ENCODE measurements at places on chromosomes 11 and 22.

DNA sequence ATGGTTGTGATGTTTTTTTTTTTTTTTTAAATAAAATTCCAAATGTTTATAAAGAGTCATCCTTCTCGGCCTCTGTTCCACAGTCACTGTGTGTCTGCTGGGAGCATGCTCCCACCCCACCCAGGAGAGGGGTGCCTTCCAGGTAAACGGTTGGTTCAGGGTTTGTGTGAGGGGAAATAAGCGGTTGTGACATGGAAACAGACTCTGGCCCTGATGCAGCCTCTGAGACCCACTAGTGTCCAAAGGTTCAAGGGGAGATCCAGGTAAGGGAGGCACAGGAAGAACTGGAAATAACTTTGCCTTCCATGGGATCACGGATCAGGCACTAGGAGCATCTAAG lies 6.0 kb upstream of the GAS2L1 start:
- no peak for DNase-seq

GRCh38 chr11:126793596-126793995 lies 207.0 kb downstream of the KIRREL3 start:
- DNase-seq: no peak

GRCh38 chr11:66107600-66108510 lies 37.8 kb downstream of the PACS1 start:
- no peak for DNase-seq

- DNase-seq: no peak
These were observed 620 bp downstream of the OR4C16 start for GRCh38 chr11:55572548-55572947.

DNA sequence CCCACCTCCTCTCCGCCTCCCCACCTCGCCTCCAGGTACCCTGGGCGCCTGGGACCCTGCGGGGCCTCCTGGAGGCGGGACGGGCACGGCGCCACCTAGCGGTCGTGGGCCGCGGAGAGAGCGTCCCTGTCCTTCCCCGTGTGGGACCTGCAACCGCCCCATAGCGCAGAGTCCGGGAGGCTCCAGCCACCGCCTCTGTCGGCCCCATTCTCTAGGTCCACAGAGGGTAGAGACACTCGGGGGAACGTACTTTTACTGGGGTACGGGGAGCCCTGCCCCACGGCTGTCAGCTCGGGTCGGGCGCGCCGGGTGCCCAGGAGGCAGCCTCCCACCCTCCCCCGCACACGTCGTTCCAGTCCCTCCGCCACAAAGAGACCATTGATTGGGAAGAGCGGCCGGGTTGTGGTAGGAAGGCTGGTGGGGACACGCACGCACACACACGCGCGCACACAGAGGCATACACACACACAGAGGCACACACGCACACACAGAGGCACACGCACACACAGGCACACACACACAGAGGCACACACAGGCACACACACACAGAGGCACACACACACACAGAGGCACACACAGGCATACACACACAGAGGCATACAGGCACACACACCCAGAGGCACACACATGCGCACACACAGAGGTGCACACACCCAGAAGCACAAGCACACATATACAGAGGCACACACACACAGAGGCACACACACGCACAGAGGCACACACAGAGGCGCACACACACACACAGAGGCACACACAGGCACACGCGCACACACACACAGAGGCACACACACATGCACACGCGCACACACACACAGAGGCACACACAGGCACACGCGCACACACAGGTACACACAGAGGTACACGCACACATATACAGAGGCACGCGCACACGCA lies 12.6 kb upstream of the NECTIN1 start:
- DNase-seq: peak; percentile 75

DNA sequence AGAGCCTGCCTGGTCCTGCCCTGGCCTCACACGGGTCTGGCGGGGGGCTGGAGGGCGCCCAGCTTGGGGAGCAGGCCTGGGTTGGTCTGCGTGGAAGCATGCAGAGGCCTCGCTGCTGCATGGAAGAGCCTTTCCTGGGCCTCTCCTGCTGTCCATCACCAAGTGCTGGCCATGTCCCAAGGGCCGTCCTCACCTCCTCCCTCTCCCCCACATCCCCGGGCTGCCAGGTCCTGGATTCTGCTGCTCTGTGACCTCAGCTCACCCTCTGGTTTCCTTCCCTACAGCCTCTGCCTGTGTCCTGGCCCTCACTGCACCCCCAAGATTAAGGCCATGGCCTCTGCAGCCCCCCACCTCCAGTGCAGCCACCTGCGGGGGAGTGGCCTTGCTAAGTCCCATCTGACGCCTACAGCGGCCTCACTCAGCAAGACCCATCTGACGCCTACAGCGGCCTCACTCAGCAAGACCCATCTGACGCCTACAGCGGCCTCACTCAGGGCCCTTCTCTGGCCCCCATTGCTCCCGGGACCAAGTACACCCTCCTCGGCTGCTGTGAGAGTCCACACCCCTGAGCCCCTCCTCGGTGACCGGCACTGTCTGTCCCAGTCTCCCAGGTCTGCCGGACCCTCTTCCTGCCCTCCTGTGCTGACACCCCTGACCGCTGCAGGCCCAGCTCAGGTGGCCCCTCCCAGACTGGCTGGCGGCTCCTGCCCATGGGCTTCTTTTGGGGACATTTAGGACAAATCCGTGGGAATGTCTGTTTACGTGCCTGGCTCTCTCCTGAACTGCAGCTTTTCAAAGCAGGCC lies 119.5 kb upstream of the B3GAT1 start:
- no peak for DNase-seq
